ENCODE measurements at places on chromosomes 12 and 14.

DNA sequence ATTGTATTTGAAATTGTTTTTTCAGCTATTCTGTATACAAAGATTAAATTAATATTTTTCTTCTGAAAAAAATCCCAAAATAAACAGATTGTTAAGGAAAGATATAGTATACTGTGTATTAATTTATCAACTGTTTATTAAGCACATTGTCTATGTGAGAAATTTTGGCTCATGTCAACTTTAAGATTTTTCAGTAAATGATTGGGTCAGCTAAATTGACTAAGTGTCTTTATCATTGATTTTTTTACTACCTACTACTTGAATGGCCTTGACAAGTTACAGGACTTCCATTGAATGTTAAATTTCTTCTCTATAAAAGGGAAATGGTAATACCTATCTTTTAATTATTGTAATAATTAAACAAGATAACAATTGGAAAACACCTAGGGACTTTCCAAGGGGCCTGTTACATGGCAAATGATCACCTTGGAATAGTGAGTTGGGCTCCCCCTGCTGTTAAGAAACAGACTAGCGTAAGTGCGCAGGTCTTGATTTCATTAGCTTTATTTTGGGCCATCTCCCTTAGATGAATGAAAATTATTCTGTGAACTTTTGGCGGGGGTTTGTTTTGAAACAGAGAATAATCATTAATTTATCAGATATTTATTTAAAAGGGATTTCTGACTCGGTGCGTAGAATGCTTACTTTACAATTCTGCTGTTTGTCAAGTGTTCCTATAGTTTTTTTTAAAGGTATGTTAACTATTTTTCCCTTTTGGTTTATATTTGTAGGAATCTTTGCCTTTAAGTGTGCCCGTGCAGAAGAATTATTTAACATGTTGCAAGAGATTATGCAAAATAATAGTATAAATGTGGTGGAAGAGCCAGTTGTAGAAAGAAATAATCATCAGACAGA, 14.5 kb upstream of the CCT2 start:
- peak; percentile 53 for DNase-seq

DNA sequence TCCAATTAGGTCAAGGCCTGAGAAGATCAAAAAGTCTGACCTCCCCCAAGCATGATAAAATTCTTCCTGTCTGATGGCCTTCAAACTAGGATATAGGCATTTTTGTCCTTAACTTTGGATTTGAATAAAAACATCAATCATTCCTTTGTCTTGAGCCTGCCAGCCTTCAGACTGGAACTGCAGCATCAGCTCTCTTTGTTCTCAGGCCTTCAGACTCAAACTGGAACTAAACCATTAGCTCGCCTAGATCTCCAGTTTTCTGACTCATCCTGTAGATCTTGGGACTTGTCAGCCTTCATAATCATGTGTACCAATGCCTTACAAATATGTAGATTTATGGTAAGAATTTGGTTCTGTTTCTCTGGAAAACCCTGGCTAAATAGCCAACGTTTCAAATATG, 721.7 kb downstream of the GALC start:
- DNase-seq = no peak

DNA sequence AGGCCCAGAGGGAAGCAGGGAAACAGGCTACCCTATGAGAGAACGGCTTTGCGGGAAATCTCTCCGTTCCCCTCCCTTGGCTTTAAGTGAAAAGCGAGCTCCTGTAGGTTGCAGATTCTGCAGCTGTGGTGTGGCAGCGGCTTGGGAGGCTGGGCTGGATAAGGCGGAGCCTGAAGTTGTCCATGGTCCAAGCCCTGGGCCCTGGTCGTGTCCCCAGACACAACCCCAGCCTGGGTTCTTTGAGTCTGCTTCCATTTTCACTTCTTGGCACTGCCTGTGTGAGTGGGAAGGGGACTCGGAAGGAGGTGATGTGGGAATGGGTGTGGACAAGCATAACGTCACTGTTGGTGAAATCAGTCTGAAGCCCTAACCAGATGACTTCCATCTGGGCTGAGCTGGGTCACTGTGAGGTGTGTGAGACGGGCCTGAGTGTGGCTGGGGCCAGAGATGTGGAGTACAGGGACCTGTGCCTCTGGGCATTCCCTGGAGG, 43.0 kb upstream of the CTDSP2 start:
- no peak for DNase-seq

- no peak for DNase-seq
Measured at GRCh38 chr12:79532907-79533288, 157.9 kb downstream of the PAWR start.

GRCh38 chr12:90167518-90168208, 459.0 kb upstream of the ATP2B1 start:
- no peak for DNase-seq

- DNase-seq = no peak
Measured at GRCh38 chr12:120771097-120771496, 45.5 kb downstream of the ACADS start.

- no peak for DNase-seq
Measured at GRCh38 chr14:103569408-103569807, 6.6 kb downstream of the COA8 start.

GRCh38 chr12:120183211-120183631, 11.3 kb downstream of the GCN1 start:
- no peak for DNase-seq
